ENCODE measurements at places on chromosomes 6 and 20.

GRCh38 chr6:15316754-15317153, 70.9 kb downstream of the JARID2 start:
- DNase-seq, result no peak

- DNase-seq, result peak; percentile 78
Measured at GRCh38 chr6:163338671-163339405, 75.7 kb upstream of the QKI start.

DNA sequence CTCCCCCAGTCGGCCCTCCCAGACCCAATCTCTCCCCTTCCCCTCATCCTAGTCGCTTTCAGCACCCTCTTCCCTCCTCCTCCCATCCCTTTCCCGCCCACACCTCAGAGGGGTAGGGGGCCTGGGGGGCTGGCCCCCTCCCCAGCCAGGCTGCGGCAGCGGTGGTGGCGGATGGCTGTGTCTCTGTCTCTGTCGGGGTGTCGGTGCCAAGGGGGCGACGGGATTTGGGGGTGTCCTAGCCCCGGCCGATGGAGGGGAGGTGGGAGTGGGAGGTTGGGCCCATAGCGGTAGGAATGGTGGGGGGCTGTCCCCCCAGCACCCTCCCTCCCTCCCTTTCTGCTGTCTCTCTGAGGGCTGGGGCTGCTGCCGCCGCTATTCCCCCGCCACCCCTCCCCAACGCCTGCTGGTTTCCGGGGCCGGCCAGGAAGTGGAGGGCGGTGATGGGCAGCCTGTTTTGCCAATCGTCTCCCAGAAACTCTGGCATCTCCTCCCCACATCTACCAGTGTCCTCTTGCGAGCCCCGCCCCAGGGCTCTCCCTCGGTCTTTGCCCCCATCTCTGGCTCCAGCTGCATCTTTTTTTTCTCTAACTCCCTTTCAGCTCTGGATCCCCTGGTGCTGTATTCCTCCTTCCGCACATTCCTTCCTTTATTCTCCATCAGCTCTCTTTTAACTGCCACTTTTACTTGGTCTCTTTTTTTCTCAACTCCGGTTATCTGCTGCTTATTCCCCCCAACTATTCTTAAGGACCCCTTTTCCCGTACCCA, at the start of gene AGPAT1:
AGPAT1 (minus strand) TSS at position 374 of the 765 bp plus-strand sequence. CDS start 4,588 bp downstream, outside the sequence.
- peak; percentile 97 for DNase-seq

DNA sequence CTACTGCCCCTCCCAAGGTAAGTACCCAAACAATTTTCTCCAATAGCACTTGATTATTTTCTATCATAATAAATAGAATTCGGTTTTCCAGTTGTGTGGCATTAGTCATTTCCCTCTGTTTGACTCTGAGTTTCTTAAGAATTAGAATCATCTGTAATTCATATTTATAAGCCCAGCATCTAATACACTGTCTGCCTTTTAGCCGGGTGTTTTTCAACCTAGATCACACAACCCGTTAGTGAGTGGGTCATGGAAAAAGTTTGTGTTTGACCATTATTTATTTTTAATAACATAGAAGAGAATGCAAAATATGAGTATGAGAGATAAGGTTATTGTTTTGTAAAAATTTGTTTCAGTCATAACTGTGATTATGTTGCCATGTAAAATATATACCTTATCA, 701.6 kb downstream of the RFPL4B start:
- peak; percentile 43 for DNase-seq

DNA sequence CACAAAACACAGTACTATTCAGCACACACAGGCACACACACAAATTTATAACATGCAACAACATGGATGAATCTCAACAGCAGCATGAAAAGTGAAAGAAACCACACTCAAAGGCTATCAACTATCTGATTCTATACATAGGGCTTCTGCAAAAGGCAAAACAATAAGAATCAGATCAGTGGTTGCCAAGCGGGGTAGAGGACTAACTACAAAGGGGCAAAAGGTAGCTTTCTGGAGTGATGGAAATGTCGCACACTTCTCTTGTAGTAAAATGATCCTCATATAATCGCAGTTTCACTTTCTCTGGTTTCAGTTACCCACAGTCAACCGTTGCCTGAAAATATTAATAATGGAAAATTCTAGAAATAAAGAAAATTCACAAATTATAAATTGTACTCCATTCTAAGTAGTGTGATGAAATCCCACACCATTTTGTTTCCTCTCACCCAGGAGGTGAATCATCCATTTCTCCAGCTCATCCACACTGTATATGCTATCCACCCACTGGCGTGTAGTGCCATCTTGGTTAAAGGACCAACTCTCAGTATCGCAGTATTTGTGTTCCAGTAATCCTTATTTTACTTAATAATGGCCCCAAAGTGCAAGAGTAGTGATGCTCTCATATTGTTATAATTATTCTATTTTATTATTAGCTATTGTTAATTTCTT, 12.8 kb upstream of the PLN start:
- peak; percentile 40 for DNase-seq

- no peak for DNase-seq
Measured at GRCh38 chr20:63956664-63957003, 418 bp upstream of the UCKL1 start.

DNA sequence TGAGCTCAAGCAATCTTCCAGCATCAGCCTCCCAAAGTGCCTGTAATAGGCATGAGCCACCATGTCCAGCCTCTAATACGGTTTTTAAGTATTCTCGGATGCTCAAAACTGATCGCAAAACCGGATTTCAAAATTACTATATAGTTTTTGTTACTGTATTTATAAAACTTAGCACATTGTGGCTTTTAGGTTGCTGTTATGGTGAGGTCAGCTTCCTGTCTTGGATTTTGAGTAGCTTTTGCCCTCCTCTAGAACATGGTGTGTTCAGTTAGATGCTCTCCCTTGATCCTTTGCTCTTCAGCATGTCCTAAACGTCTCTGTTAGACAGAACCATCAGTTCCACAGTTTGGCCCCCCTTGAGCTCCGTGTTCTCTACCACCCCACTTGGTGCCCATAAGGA, 96.2 kb downstream of the RPP40 start:
- DNase-seq, result peak; percentile 27

GRCh38 chr6:167804281-167805013, 22.3 kb upstream of the AFDN start:
- DNase-seq, result no peak

DNA sequence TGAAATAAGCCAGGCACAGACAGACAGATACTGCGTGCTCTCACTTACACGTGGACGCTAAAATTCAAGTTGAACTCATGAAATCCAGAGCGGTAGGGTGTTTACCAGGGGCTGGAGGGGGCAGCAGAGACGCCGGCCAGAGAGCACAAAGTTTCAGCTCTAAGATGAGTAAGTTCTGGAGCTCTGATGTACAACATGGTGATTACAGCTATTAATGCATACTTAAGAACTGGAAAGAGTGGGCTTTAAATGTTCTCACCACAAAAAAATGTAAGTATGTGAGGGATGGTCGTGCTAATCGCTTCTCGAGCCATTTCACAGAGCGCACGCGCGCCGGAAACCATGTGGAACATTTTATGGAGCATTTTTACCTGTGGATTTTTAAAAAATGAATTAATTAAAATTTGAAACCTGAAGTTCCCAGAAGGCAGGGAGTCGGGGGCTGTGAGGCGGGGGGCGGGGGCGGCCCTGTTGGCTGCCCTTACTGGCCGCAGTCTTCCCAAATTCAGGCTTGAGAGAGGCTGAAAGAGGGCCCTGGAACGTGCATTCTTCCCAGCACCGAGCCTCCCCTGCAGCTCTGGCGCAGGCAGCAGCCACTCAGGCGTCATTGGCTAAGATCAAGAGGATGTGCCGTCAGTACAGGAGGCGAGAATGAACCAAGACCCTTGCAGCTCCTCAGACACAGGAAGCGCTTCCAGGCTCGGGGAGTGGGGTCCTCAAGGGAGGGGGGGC, 8.5 kb upstream of the SLCO4A1 start:
- no peak for DNase-seq

DNA sequence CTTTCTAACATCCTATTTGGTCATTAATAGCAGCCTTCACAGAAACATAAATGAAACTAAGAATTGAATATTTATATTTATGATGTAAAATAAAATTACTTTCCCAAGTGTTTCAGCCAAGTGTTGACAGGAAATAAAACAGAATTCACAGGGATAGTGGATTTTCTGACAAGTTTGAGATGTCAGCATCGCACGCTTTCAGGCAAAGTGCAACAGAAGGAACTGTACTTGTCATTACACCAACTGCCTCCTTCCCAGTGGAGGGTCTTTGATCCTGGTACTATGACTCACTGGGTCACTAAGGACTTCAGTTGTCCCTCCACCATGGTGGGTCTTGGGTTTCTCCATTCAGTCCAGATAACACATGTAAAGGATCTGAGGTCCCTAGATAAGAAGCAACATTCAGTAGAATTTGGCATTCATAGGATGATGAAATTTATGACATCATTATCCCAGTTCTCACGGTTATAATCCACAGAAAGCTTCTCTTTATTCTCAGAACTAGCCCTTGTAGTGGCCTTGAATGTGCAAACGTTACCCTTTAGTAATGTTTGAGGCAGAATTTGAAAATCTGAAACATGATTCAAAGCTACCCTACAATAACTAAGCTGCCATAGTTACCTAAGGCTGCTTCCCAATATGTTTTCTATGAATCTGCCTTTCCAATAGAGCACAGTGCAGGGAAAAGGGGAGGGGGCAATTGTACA, 3.8 kb upstream of the TNFAIP3 start:
- peak; percentile 66 for DNase-seq

DNA sequence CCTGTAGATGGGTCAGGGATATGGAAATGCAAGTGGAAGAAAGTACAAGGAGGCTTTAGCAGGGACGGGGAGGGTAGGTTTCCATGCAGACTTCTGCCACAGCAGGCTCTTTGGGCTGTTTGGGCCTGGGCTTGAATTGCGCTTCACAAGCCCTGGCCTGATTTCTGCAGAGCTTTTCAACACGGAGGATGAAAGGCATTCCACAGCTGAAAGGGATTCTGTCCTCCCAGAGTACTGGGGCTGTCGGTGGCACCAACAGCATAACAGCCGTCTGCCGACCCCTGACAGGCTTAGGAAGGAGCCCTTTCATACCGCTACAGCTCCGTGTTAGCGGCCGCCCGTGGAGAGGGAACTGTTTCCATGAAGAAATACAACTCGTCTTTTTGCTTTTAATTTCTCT, 22.9 kb upstream of the TBC1D7 start:
- no peak for DNase-seq

GRCh38 chr20:17928211-17928611, 40.4 kb downstream of the SNX5 start:
- no peak for DNase-seq

GRCh38 chr6:118507636-118508035, 40.5 kb upstream of the PLN start:
- no peak for DNase-seq

DNA sequence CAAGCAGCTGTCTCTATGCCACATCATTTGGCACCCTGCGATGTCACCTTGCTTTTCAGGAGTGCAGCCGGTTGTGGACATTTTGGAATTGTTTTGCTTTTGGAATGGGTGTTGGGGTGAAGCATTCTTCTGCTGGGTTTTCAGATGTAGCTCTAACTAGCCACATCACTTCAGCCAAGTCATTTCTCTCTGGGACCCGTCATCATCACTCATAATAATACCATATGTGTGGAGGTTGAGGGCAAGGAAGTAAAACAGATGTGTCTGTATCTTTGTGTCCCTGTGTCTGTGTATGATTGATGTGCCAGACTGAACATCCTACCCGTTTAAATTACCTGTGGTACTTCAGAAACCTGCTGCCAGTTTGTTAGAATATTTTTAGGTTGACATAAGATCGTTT, 49.5 kb upstream of the TULP4 start:
- DNase-seq, result no peak

All from iris pigment epithelial cell (primary cell).